Stimulated activated CD4-positive, alpha-beta T cell treated with anti-CD3 and anti-CD28 coated beads, Interleukin-15, amount 100 ng/mL, for 48 hours (primary cell): ENCODE measurements at places on chromosomes 2 and 18.

DNA sequence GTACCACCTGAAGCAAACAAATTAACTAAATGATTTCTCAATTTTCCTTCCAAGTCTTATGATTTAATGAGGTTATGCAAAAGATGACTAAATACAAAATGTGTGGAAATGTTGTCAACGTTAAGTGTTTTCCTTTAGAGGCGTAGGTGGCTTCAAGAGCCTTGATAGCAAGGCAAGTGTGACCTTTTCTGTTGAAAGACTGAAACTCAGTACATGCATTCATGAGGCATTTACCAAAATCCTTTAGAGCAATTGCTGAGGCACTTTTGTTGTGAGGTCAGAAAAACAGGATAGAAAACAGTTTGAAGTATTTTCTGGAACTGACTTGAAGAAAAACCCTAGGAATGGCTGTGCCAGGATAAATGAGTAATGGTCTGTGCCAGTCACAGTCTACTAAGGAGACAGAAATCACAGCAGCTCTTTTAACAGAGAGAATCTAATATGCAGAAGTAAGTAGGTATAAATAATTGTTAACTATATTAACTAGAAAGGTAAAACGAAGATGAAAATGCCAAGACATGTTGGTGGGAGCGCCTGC, 326.5 kb upstream of the CDH20 start:
- DNase-seq: no peak

- DNase-seq: no peak
These were observed 100.7 kb downstream of the C2orf74 start for GRCh38 chr2:61262699-61263098.

DNA sequence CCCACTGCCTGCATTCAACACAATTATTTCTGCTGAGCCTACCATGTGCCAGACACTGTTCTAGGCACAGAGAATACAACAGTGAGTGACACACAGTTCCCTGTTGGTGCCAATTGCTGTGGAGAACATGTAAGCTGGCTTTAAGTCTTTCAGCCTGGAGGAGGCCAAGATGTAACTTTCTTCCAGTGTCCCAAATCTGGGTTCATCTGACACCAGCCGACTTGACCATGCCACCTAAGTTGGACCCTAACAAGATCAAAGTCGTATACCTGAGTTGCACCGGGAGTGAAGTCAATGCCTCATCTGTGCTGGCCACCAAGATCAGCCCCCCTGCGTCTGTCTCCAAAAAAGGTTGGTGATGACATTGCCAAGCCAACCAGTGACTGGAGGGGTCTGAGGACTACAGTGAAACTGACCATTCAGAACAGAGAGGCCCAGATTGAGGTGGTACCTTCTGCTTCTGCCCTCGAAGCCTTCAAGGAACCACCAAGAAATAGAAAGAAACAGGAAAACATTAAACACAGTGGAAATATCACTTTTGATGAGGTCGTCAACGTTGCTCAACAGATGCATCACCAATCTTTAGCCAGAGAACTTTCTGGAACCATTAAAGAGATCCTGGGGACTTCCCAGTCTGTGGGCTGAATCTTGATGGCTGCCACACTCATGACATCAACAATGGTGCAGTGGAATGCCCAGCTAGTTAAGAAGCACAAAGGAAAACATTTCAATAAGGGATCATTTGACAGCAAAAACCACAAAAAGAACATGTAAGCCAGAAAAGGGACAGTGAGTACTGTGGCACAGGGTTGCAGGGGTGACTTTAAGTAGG, 6.3 kb downstream of the TRABD2A start:
- no peak for DNase-seq

DNA sequence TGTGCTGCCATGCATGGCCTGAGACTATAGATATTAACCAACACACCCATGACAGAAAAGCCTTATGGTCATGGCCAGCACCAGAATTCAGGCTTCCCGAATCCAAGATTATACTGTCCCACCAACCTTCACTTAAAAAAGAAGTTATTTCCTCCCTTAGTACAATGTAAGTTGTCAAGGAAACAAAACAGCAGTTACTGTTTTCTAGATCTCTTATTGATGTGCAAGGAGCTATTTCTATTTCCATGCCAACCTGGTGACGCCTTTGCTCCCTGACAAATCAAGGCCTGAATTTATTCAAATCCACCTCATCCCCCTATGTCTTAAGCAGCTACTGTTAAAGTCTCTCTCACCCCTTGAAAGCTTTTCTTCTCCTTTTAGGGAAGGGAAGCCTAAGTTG, 249.3 kb downstream of the ZNF521 start:
- DNase-seq: no peak

- no peak for DNase-seq
These were observed 6.8 kb downstream of the B4GALT6 start for GRCh38 chr18:31677592-31677991.

- DNase-seq: no peak
These were observed 40.5 kb downstream of the HS6ST1 start for GRCh38 chr2:128277961-128278681.
